ENCODE measurements at places on chromosomes 2 and 18. TPM values are rescaled to one million over a fixed set of nuclear protein-coding genes. Genes with fewer than 3 reads are reported as not detected.

MARCO gene
- total RNA-seq, result not detected

C2orf80 gene
- not detected for total RNA-seq

CLEC4F gene
- total RNA-seq, result not detected

ASB18 gene
- not detected for total RNA-seq

ANAPC1 gene
- 33.5 TPM for total RNA-seq

PID1 gene
- total RNA-seq, result not detected

CHN1 gene
- total RNA-seq, result 23.7 TPM

LCT gene
- not detected for total RNA-seq

TMEM247 gene
- total RNA-seq, result not detected

CFAP65 gene
- total RNA-seq, result not detected

NFATC1 gene
- total RNA-seq, result 5.9 TPM

SEPTIN10 gene
- total RNA-seq, result 109 TPM

ATG16L1 gene
- total RNA-seq, result 20.9 TPM

GNAL gene
- total RNA-seq, result 1.3 TPM

SERPINB10 gene
- not detected for total RNA-seq

DNA sequence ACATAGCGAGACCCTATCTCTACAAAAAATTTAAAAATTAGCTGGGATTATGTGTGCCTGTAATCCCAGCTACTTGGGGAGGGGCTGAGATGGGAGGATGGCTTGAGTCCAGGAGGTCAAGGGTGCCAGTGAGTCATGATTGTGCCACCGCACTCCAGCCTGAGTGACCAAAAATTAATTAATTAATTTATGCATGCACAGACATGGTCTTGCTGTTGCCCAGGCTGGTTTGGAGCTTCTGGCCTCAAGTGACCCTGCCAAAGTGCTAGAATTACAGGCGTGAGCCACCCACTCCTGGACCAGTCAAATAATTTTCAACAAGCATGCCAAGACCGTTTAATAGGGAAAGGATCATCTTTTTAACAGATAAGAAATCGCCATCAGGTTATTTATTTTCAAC, 57.7 kb upstream of the TFCP2L1 start:
- no peaks in the 10 kb centered on the region for H3K27me3 ChIP-seq
- H3K4me3 ChIP-seq, result no peak overlapping the region
- no peak overlapping the region for H3K27ac ChIP-seq
- peaks cover 43% of the 10 kb centered on the region for H3K36me3 ChIP-seq

- H3K4me3 ChIP-seq, result no peak overlapping the region
- peaks cover 16% of the 10 kb centered on the region for H3K4me1 ChIP-seq
- H3K27ac ChIP-seq, result no peak overlapping the region
- H3K27me3 ChIP-seq, result no peaks in the 10 kb centered on the region
- no peak for DNase-seq
- no peaks in the 10 kb centered on the region for H3K36me3 ChIP-seq
These were observed 83.4 kb downstream of the ZFP36L2 start for GRCh38 chr2:43142921-43143438.

- no peak for DNase-seq
- H3K36me3 ChIP-seq, result peaks cover 50% of the 10 kb centered on the region
- no peak overlapping the region for H3K4me3 ChIP-seq
These were observed 9.9 kb downstream of the CCT7 start for GRCh38 chr2:73243884-73244570.

DNA sequence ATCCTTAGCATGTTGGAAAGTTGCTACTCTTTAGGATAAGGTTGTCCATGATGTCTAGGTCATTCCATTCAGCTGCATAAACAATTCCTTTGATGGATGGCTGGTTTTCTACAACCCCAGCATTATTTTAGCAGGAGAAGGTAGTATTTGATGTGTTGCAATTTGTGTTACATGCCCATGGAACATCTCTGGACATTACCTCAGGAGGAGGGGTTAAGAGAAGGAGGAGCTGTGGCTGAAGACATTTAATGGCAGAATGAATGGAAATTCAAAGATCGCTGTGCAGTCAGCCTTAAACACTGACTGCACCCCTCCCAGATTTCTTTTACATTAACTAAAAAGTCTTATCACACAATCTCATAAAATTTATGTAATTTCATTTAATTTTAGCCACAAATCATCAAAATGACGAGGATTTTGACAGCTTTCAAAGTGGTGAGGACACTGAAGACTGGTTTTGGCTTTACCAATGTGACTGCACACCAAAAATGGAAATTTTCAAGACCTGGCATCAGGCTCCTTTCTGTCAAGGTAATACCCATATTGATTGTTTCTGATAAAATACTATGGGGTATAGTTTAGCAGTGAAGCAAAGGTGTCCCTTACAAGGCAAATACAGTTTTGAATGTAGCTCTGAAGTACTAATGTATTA, at the start of gene CPS1:
CPS1 (plus strand) TSS at position 271 of the 652 bp plus-strand sequence; CDS start at position 406, 135 bp downstream.
- H3K36me3 ChIP-seq, result no peaks in the 10 kb centered on the region
- no peak within 1 kb of the TSS for H3K4me3 ChIP-seq
- H3K27me3 ChIP-seq, result no peaks in the 10 kb centered on the region

DNA sequence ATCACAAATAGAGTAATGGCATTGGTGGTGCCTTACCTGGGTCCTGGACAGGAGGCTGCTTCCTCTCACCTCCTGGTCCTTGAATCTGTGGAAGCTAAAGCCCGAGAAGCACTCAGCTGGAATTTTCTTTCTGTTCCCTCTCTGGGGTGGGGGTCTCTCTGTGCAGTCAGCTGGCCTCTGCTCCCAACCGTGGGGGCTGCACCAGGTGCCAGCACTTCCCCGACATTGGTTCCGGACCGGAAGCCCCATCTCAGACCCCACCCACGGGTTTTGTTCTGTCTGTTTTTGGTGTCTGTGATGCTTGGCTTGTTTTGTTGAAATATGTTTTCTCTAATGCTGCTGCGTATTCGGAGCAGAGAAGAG, 154.7 kb downstream of the TWIST2 start:
- no peaks in the 10 kb centered on the region for H3K36me3 ChIP-seq
- peaks cover 19% of the 10 kb centered on the region for H3K27me3 ChIP-seq

DNA sequence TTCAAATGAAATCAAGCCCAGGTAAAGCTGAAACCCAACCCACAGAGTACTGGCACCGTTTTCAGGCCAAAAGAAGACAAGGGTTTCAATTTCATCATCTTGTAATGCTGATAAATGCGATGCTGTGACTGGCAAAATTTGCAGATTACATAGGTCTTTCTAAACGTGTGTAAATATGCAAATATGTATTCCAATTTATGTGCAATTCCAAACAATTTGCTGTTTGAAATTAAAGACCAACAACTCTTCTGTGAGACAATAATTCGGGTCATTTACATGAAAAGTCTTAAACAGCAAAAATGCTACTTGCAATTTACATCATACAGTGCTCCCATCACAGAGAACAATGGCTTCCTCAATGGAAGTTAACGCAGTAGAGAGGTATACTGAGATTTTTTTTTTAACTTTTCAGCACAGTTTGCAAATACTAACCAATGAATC, 2.8 kb upstream of the ZNF532 start:
- peaks cover 59% of the 10 kb centered on the region for H3K4me1 ChIP-seq
- H3K4me3 ChIP-seq, result no peak overlapping the region
- no peak for DNase-seq
- H3K27ac ChIP-seq, result peak overlapping the region; percentile 41
- no peaks in the 10 kb centered on the region for H3K27me3 ChIP-seq

- peaks cover 30% of the 10 kb centered on the region for H3K4me1 ChIP-seq
- no peaks in the 10 kb centered on the region for H3K36me3 ChIP-seq
- peak overlapping the region; percentile 31 for H3K27ac ChIP-seq
- H3K4me3 ChIP-seq, result no peak overlapping the region
These were observed 38.7 kb upstream of the MEX3C start for GRCh38 chr18:51236225-51236624.

DNA sequence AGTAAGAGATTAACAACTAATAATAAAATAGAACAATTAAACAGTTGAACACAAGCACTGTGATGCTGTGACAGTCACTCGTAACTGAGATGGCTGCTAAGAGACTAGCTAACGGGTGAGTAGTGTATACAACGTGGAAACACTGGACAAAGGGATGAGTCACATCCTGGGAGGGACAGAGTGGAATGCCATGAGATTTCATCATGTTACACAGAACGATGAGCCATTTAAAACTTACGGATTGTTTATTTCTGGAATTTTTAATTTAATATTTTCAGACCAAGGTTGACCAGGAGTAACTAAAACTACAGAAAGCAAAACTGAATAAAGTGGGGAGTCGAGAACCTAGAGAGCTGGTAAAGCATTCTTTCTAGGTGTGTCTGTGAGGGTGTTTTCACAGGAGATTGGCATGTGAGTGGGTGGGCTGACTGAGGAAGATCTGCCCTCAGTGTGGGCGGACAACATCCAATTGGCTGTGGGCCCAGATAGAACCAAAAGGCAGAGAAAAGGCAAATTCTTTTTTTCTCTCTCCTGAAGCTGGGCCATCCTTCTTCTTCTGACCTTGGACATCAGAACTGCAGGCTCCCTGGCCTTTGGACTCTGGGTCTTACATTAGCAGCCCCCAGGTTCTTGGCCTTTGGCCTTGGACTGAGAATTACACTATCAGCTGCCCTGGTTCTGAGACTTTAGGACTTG, 14.6 kb downstream of the TMSB10 start:
- no peaks in the 10 kb centered on the region for H3K27me3 ChIP-seq
- peak; percentile 86 for DNase-seq
- peak overlapping the region; percentile 45 for H3K4me3 ChIP-seq
- H3K4me1 ChIP-seq, result peaks cover 19% of the 10 kb centered on the region
- peak overlapping the region; percentile 98 for H3K27ac ChIP-seq

- DNase-seq, result no peak
- no peaks in the 10 kb centered on the region for H3K27me3 ChIP-seq
- H3K4me3 ChIP-seq, result no peak overlapping the region
- peaks cover 26% of the 10 kb centered on the region for H3K36me3 ChIP-seq
- H3K27ac ChIP-seq, result no peak overlapping the region
- peaks cover 10% of the 10 kb centered on the region for H3K4me1 ChIP-seq
These were observed 75.1 kb downstream of the AGPS start for GRCh38 chr2:177467646-177468045.

GRCh38 chr2:218331745-218332144, 24.9 kb upstream of the CATIP start:
- H3K36me3 ChIP-seq, result no peaks in the 10 kb centered on the region
- no peaks in the 10 kb centered on the region for H3K27me3 ChIP-seq

DNA sequence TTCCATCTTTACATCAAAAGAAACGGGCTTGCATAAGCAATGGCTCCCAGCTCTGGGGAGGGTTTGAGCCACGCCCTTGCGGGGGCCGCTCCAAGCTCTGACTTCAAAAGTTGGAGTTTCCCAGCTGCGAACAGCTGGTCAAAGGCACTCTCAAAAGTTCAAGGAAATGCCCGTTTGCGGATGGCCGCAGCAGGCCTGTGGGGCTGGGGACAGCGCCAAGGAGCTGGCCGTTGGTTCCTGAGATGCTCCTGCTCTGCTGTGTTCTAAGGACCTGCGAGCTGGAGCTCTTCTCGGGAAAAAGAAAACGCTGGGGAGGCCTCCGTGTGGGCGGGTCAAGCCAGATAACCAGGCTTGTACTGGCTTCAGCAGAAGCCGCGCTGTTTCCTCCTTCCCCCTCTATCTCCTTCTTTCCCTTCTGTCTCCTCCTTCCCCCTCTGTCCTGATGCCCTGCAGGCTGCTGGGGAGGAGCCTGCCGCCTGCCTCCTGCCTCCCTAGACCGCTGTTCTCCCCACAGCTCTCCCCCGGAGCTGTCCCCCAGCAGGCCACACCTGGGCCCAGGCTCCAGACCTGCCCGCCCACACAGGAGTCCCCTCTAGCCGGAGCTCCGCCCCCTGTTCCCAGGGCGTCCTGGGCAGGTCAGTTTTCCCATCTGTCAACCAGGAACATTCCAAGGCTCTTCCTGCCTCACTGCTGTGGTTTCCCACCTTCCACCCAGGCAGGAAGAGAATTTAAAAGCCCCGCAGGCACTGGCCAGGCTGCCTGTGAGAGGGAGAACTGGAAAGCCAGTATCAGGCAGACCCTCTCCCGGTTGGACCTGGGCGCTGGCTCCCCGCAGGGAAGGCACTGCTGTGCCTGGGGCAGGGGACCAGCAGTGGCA, 14.1 kb downstream of the KLF11 start:
- H3K4me1 ChIP-seq, result peaks cover 19% of the 10 kb centered on the region
- peaks cover 24% of the 10 kb centered on the region for H3K36me3 ChIP-seq
- DNase-seq, result no peak

GRCh38 chr18:78192054-78192453, 787.6 kb upstream of the SALL3 start:
- no peak overlapping the region for H3K4me3 ChIP-seq
- no peaks in the 10 kb centered on the region for H3K27me3 ChIP-seq
- H3K27ac ChIP-seq, result no peak overlapping the region
- DNase-seq, result no peak
- H3K4me1 ChIP-seq, result no peaks in the 10 kb centered on the region

DNA sequence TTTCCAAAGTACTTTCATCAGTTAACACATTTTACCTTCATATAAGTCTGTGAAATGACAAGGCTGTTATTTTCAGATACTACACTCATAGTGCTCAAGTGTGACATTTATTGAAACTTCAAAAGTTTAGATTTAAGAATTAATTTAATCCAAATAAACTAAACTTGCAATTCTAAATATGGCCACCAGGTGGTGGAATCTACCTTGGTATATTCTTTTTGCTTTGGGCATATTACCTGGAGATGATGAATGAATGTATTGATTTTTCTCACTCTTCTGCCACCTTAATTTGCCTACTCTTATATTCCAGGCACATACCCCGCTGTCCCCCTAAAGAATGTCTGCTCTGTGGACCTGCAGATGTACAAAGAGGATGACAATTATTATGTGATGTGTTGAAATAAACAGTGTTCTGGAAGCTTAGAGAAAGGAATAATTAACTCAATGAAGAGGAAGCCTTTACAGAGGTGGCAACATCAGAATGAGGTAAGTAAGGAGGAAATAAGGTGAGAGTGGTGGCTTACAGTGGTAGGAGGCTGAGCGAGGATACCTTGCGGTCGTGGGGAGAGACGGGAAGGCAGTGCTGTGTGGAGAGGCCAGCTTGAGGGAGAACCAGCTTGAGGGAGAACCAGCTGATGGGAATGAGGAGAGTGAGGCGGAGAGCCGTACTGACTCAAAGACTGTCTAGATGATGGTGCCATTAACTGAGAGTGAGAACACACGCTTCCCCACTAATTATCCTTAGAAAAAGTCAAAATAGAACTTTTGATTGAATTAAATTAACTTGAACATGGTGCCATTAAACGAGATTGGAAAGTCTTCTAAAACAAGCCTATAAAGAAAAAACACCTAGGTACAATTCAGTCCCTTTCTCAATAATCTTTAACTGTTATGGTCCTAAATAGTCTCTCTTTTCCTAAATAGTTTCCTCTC, 179.5 kb downstream of the CELF4 start:
- H3K27ac ChIP-seq, result no peak overlapping the region
- no peaks in the 10 kb centered on the region for H3K4me1 ChIP-seq
- H3K4me3 ChIP-seq, result no peak overlapping the region
- peaks cover 8% of the 10 kb centered on the region for H3K27me3 ChIP-seq
- no peak for DNase-seq

DNA sequence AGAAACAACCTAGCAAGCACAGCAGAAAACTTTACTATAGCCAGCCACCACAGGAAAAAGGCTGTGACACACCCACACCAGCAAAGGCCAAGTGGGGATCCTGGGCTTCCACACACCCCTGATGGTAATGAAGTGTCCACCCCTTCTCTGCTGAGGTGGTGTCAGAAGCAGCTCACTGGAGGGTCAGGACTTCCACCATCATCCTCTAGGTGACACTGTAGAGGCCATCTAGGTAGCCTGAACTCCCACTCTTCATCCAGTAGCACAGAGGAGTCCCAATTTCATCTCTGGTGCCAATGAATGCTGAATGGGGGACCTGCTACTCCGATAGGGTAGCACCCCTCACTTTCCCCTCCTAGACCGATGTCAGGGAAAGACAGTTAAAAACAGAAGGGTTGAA, 1544.4 kb downstream of the LRP1B start:
- H3K4me3 ChIP-seq, result no peak overlapping the region
- H3K27ac ChIP-seq, result no peak overlapping the region
- H3K27me3 ChIP-seq, result no peaks in the 10 kb centered on the region
- peaks cover 9% of the 10 kb centered on the region for H3K4me1 ChIP-seq

- no peak overlapping the region for H3K4me3 ChIP-seq
- no peak overlapping the region for H3K27ac ChIP-seq
- H3K27me3 ChIP-seq, result no peaks in the 10 kb centered on the region
- peak; percentile 68 for DNase-seq
These were observed 13.3 kb downstream of the MBP start for GRCh38 chr18:77119101-77119850.
